Central memory CD8-positive, alpha-beta T cell (primary cell): ENCODE measurements at places on chromosomes 5 and 9.

DNA sequence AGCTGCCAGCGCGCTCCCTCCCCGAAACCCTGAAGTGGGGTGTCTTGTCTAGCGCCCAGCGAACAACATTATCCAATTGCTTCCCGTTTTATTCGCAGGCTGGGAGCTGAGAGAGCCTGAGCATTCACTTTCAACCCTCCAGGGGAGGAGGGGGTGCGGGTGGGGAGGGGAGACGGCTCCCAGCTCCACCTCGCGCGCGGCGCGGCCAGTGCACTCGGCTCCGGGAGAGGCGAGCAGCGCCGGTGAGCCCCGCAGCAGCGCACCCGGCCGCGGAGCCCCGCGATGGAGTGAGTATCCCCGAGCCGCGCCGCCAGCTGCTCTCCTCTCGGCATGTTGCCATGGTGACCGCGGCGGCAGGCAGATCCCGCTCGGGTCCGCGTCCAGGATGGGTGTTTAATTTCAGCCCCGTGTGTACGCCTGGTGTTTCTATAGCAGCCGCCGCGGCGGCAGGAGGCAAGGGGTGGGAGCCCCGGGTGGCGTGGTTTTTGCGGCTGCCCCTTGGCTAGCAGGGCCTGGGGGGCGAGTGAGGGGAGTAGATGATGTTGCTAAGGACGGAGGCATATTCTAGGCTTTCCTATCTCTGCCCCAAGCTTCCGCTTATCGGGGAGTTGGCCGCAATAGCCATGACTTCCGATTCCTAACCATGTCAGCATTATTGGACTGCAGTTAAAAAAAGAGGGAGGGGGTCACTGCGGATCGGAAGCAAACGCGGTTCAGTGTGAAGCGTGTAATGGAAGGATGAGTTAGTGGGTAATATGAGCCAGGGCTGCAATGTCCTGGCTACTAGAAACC, 139.2 kb upstream of the PALM2AKAP2 start:
- H3K27ac ChIP-seq, result no peak overlapping the region
- H3K4me1 ChIP-seq, result no peaks in the 10 kb centered on the region

DNA sequence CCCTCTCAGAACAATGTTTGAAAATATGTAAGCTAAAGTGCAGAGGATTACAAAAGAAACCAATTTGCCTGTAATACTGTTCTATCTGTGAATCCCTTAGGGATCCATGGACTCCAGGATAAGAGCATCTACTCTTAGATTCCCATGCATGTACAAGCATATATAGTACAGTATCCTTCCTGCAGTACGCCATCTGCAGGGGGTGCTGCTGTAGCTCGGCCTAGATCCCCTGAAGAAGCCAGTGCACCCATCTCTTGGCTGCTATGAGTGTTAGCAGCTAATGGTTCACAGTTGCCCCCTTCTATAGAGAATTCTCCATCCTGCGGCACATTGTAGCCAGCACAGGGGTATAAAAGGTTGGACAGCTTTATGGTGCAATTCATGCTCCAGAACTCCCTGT, 61.8 kb upstream of the SLC30A5 start:
- no peaks in the 10 kb centered on the region for H3K27me3 ChIP-seq
- H3K27ac ChIP-seq, result no peak overlapping the region
- H3K36me3 ChIP-seq, result no peaks in the 10 kb centered on the region
- H3K4me1 ChIP-seq, result no peaks in the 10 kb centered on the region

DNA sequence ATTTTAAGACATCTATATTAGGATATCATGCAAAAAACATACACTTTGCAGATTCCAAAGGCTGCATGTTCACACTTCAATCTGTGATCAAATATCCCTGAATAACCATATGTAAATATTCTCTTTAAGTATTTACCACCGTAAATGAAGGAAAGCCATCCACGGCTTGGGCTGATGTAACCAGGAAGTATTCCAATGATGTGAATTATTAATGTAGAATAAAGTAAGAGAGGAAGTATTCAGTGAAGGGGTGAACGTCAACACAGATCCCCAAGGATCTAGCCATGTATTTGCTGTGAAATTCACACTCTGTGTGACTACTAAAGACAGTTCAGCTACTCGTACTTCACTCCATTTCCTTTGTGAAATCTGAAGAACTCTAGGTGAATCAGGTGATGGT, 75.2 kb downstream of the CDH6 start:
- H3K4me3 ChIP-seq, result no peak overlapping the region
- no peak for DNase-seq
- no peaks in the 10 kb centered on the region for H3K36me3 ChIP-seq
- H3K4me1 ChIP-seq, result no peaks in the 10 kb centered on the region
- H3K27ac ChIP-seq, result no peak overlapping the region
- H3K27me3 ChIP-seq, result no peaks in the 10 kb centered on the region

DNA sequence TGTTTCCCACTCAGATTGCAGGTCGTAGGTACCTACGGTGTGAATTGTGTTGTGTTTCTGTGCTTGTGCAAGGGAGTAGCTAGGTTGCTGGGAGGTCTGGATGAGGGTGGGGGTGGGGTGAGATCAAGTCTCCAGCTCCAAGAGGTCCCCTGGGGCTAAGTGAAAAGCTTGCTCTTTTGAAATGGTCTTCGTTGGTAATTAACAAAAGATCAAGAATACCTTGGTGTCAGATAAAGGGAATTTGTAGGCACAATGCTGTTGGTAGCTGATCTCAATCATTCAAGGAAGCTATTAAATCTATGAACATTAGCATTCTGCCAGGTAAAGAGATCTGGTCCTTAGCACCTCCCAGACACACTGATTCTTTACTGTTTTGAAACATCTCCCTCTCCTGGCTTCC, 928 bp upstream of the PCDHGC4 start:
- no peak overlapping the region for H3K4me3 ChIP-seq
- peaks cover 10% of the 10 kb centered on the region for H3K4me1 ChIP-seq
- H3K27me3 ChIP-seq, result peaks cover 94% of the 10 kb centered on the region

DNA sequence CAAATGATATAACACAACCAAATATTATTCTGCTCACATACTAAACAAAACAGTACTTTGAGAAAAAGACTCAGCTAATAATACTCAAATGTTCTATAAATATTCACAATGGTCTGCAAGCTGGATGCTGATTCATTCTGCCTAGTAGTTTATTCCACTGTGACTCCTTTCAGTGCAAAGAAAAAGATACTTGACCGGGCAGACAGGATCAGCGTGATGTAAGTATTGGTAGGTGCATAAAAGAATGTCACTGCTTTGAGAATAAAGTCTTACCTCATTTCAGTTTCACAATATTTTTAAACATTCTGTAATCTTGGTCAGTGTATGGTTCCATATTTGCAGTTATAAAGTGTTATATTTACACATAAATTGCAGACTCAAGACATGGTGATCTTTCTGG, 223.0 kb upstream of the NUDT12 start:
- DNase-seq, result no peak
- H3K4me1 ChIP-seq, result no peaks in the 10 kb centered on the region
- no peaks in the 10 kb centered on the region for H3K36me3 ChIP-seq
- H3K4me3 ChIP-seq, result no peak overlapping the region
- H3K27ac ChIP-seq, result no peak overlapping the region

DNA sequence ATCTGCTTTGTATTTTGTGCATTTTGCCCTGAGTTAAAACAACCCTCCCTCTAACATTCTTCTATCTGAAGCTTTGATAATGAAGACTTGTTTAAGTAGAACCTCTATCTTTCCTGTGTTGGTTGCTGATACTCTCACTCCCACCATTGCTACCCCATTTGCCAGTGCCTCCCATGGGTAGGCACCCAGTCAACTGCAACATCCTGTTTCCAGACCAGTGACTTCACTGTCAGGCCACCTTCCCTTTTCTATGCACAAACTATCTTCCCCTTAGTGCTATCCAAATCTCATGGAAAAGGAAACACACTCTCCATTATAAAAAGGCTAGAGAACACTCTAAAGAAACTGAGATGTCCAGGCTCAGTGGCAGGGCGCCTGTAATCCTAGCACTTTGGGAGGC, 5.6 kb upstream of the IARS1 start:
- no peaks in the 10 kb centered on the region for H3K27me3 ChIP-seq
- peaks cover 10% of the 10 kb centered on the region for H3K4me1 ChIP-seq
- peaks cover 51% of the 10 kb centered on the region for H3K36me3 ChIP-seq
- no peak overlapping the region for H3K4me3 ChIP-seq
- H3K27ac ChIP-seq, result no peak overlapping the region

- H3K4me1 ChIP-seq, result no peaks in the 10 kb centered on the region
- H3K27me3 ChIP-seq, result peaks cover 45% of the 10 kb centered on the region
- H3K4me3 ChIP-seq, result no peak overlapping the region
- no peak for DNase-seq
- no peak overlapping the region for H3K27ac ChIP-seq
Observed at GRCh38 chr9:93815677-93816076, 139.5 kb downstream of the BARX1 start.

- DNase-seq, result no peak
- H3K4me3 ChIP-seq, result no peak overlapping the region
- H3K4me1 ChIP-seq, result no peaks in the 10 kb centered on the region
- no peaks in the 10 kb centered on the region for H3K27me3 ChIP-seq
Observed at GRCh38 chr5:174454890-174455289, 269.5 kb upstream of the MSX2 start.

GRCh38 chr9:100111235-100111634, 12.2 kb downstream of the INVS start:
- no peaks in the 10 kb centered on the region for H3K27me3 ChIP-seq
- peaks cover 4% of the 10 kb centered on the region for H3K36me3 ChIP-seq
- H3K27ac ChIP-seq, result no peak overlapping the region
- H3K4me3 ChIP-seq, result no peak overlapping the region

GRCh38 chr5:33721491-33722200, 170.1 kb downstream of the ADAMTS12 start:
- no peaks in the 10 kb centered on the region for H3K4me1 ChIP-seq
- H3K27ac ChIP-seq, result no peak overlapping the region
- H3K27me3 ChIP-seq, result peaks cover 7% of the 10 kb centered on the region
- DNase-seq, result no peak
- peaks cover 3% of the 10 kb centered on the region for H3K36me3 ChIP-seq

- no peak overlapping the region for H3K4me3 ChIP-seq
- H3K27me3 ChIP-seq, result peaks cover 38% of the 10 kb centered on the region
- no peak for DNase-seq
- no peaks in the 10 kb centered on the region for H3K36me3 ChIP-seq
Observed at GRCh38 chr5:39521940-39522590, 97.3 kb upstream of the DAB2 start.

DNA sequence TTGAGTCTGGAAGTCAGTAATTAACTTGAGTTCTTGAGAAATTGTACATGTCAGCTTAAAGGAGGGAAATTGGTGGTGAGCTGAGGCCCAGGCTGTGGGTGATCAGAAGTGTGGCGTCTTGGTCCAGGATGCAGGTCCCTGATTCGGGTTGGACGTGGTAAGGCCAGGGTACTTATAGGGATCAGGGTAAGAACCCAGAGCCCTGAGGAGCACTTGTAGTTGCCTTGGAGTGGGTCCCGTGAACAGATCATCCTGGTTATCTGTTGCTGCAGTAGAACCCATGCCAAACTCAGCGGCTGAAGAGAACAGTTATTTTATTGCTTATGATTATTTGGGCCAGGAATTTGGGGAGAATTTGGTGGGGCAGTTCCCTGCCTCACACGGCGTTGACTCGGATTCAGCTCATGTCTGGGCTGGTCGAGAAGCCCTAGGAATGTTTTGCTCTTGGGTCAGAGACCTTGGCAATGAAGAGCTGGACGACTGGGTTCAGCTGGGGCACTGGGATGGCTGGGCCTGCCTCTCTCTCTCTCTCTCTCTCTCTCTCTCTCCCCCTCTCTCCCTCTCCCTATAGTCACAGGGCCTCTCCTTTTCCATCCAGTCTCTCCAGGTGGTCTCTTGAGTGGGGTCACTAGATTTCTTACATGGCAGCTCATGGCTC, 73.1 kb downstream of the PDZD2 start:
- no peak overlapping the region for H3K27ac ChIP-seq
- H3K4me1 ChIP-seq, result no peaks in the 10 kb centered on the region
- H3K4me3 ChIP-seq, result no peak overlapping the region
- H3K27me3 ChIP-seq, result no peaks in the 10 kb centered on the region
- H3K36me3 ChIP-seq, result no peaks in the 10 kb centered on the region
- no peak for DNase-seq

- no peaks in the 10 kb centered on the region for H3K27me3 ChIP-seq
- no peak overlapping the region for H3K4me3 ChIP-seq
- no peak for DNase-seq
- H3K4me1 ChIP-seq, result peaks cover 17% of the 10 kb centered on the region
- peak overlapping the region; percentile 71 for H3K27ac ChIP-seq
Observed at GRCh38 chr5:76682387-76682786, 33.5 kb upstream of the F2R start.

GRCh38 chr5:5085381-5085780, 54.7 kb upstream of the ADAMTS16 start:
- H3K36me3 ChIP-seq, result peaks cover 3% of the 10 kb centered on the region
- H3K27me3 ChIP-seq, result no peaks in the 10 kb centered on the region
- DNase-seq, result no peak
- H3K4me3 ChIP-seq, result no peak overlapping the region

DNA sequence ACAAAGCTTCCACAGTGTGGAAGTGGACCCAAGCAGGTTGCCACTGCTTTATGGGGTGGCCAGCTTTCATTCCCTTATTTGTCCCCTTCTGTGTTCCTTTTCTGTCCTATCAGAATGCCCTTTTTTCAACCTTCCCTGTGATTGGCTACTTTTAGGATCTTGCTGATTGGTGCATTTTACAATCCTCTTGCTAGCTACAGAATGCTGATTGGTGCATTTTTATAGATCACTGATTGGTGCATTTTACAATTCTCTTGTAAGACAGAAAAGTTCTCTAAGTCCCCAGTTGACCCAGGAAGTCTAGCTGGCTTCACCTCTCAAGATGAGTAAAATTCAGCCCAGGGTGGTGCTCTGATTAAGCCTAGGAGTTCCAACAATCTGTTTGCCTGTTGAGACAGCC, 157.2 kb upstream of the ERCC6L2 start:
- H3K27me3 ChIP-seq, result peaks cover 18% of the 10 kb centered on the region
- peaks cover 10% of the 10 kb centered on the region for H3K4me1 ChIP-seq
- H3K4me3 ChIP-seq, result no peak overlapping the region
- DNase-seq, result no peak

DNA sequence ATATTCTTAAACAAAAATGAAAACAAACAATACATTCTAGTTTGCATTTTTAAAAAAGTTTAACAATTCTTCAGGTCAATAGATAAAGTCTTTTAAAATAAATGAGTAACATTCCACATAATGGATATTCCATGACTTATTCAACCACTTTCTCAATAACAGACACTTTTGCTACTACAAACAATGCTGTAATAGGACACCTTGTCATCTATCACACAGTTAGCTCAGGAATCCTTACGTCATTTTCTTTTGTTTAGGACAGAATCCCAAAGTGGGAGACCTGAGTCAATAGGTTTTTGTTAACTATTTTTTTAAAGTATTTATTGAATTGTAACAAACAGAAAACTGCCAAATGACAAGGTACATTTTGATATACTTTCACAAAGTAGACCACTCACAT, 72.5 kb downstream of the CEP120 start:
- H3K27ac ChIP-seq, result no peak overlapping the region
- no peaks in the 10 kb centered on the region for H3K27me3 ChIP-seq
- no peaks in the 10 kb centered on the region for H3K4me1 ChIP-seq
- no peak overlapping the region for H3K4me3 ChIP-seq
- DNase-seq, result no peak

- H3K4me1 ChIP-seq, result no peaks in the 10 kb centered on the region
- DNase-seq, result no peak
- no peak overlapping the region for H3K27ac ChIP-seq
- peaks cover 9% of the 10 kb centered on the region for H3K36me3 ChIP-seq
- H3K4me3 ChIP-seq, result no peak overlapping the region
Observed at GRCh38 chr5:141941779-141942178, 16.2 kb downstream of the PCDH12 start.
